Stimulated activated CD4-positive, alpha-beta T cell treated with anti-CD3 and anti-CD28 coated beads, Interleukin-12 subunit alpha, Interleukin-12 subunit beta, amount 100 ng/mL, for 48 hours (primary cell): ENCODE measurements at places on chromosomes 1 and 21.

- DNase-seq, result peak; percentile 92
Observed at GRCh38 chr1:156096640-156097391, 14.6 kb upstream of the MEX3A start.

DNA sequence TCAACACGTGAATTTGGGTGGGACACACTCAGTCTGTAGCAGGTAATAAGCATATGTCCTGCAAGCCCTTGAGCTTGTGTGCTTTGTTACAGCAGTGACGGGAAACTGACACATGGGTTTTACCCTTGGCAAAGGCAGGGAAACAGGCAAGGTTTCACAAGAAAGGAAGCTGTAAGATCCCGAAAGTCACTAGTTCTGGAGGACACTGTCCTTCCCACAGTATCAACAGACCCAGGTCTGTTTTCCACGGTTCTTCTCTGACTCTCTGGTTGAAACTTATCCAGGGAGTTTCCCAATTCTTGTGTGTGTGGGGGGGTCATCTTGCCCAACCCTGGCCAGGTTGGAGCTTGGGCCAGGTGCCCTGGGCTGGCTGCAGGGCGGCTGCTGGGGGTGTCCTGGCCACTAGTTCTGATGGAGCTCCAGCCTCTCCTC, 29.3 kb upstream of the ZBTB21 start:
- no peak for DNase-seq

- peak; percentile 66 for DNase-seq
Observed at GRCh38 chr1:38009088-38009840, 3.3 kb upstream of the UTP11 start.

DNA sequence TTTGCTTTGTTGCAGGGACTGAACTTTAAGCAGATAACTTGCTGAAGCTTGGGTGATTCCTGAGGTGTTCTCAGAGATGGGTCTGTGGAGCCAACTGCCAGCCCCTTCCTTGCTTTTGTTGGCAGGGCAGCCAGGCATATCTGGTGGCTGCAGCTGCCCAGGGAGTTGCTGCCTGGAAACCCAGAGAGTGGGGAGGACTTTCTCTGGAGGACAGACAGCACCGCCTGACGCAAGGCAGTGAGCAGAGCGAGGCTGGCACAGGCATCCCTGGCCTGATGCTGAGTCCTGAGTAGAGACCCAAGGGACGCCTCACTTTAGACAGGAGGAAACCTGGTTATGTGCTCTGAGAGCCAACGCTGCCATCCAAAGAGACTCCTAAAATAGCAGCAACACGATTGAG, 9.8 kb upstream of the OLFML2B start:
- no peak for DNase-seq

- DNase-seq, result no peak
Observed at GRCh38 chr1:41807390-41807789, 111.3 kb downstream of the HIVEP3 start.

GRCh38 chr1:186102547-186103148, 272.4 kb downstream of the TPR start:
- DNase-seq, result no peak

GRCh38 chr1:66778969-66779368, 22.1 kb downstream of the INSL5 start:
- DNase-seq, result no peak
